ENCODE measurements at places on chromosomes 4 and X. TPM values are rescaled to one million over a fixed set of nuclear protein-coding genes. Genes with fewer than 3 reads are reported as not detected.

Gene RAB39B
- total RNA-seq: 0.56 TPM

Gene LGI2
- 12.0 TPM for total RNA-seq

GRCh38 chrX:47628982-47629381 is 748 bp downstream of the CFP start:
- no peak for DNase-seq

Gene ADH4
- total RNA-seq: not detected

DNA sequence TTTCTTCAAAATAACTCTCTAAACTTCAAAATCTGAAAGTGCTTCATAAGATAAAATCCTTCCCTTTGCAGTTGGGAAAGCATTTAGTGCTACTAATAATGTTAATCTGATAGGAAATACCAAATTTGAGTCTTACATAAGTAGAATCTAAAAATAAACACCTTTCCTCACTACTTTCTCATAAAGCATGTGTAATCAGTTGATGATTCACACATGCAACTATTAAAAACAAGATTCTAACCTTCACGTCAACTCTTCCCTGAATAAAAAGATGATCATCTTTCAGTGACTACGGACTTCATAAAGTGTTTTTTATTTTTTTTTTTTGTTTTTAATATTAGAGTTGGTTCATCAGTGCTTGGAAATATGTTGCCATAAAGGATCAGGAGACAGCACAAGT is 172.6 kb downstream of the ACTRT1 start:
- DNase-seq: no peak

GRCh38 chr4:48031802-48032525 is 15.4 kb downstream of the NIPAL1 start:
- DNase-seq: no peak

GRCh38 chr4:72290737-72291136 is 258.9 kb downstream of the NPFFR2 start:
- DNase-seq: no peak

Gene SOD3
- total RNA-seq: not detected

DNA sequence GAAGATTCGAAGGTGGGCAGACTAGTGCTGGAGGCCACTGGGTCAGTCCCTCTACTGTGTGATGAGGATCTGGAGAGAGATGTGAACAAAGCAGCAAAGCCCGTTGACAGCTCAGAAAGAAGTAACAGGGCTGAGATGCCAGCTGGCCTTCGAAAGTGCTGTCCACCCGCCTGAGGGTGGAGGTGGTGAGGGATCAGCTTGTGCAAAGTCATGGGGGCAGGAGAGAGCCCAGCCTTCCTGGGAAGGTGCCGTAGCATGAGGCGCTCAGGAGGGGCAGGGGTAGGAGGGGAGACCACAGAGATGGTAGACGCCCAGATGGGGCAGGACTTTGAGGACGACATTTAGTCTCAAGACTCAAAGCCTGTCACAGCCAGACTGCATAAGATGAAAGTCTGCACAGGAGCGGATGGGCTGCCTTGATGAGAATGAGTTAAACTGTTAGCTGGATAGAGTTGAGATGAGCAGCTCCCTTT is 19.7 kb downstream of the TBC1D14 start:
- DNase-seq: no peak

GRCh38 chr4:163331629-163332376 is 593 bp downstream of the NPY1R start:
- DNase-seq: no peak

- no peak for DNase-seq
These were observed 10.4 kb downstream of the AWAT1 start for GRCh38 chrX:70244881-70245280.

Gene MAGEB1
- total RNA-seq: 15.6 TPM

- no peak for DNase-seq
These were observed 87.7 kb upstream of the EFHC2 start for GRCh38 chrX:44431194-44431593.

GRCh38 chr4:34485252-34485651 is 1759.1 kb downstream of the ARAP2 start:
- no peak for DNase-seq

Gene PALLD
- 47.3 TPM for total RNA-seq

DNA sequence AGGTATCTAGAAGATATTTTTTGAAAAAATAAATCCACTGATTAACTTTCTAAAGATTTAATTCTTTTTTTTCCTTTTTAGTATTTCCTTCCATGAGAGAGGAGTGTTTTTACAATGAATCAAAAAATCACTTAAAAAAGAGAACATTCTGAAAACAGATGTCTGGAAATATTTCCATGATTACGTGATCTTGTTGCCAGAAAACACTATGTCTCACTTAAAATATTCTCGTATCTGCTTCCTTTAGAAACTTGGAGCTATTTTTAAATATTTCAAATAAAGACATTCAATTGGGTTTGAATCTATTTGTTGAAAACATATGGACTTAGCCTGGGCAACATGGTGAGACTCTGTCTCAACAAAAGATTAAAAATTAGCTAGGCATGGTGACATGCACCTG is 232.8 kb upstream of the RASGEF1B start:
- no peak for DNase-seq

Gene KLHL4
- total RNA-seq: 0.20 TPM

- no peak for DNase-seq
These were observed 607.1 kb upstream of the DIPK2B start for GRCh38 chrX:45807572-45808425.

Gene UNC5C
- not detected for total RNA-seq

DNA sequence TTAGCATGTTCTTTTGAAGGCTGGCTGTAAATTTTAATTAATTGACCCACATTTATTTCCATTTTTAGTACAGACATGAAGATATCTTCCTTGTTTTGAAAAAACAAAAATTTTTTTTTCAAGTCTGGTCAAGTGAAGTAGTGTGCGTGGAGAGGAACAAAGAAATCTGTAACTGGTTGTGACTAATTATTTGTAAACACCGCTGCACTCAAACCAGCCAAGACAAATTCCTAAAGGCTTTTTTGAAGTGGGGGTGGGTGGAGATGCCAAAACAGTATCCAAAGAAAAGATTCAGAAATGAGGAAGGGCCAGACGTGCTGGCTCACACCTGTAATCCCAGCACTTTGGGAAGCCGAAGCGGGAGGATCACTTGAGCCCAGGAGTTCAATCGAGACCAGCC is 88.3 kb downstream of the SHROOM2 start:
- no peak for DNase-seq

DNA sequence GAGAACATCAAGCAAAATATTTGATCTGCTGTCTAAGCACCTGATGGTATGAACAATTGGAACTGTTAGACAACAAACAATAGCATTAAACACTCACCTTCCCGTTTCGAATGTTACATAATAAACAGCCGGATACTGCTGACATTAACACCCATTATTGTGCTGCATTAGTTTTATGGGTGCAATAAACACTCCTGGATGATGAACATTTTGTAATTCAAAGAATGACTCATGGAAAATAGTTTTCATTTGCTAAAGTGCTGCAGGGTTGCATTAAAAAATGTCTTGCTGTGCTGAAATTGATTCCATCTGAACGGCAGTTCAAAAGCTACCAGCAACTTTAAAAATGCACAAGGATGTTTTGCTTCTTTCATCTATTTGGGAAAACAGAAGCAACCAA is 100.8 kb upstream of the SORBS2 start:
- DNase-seq: no peak

Gene PCDH11X
- 0.24 TPM for total RNA-seq

DNA sequence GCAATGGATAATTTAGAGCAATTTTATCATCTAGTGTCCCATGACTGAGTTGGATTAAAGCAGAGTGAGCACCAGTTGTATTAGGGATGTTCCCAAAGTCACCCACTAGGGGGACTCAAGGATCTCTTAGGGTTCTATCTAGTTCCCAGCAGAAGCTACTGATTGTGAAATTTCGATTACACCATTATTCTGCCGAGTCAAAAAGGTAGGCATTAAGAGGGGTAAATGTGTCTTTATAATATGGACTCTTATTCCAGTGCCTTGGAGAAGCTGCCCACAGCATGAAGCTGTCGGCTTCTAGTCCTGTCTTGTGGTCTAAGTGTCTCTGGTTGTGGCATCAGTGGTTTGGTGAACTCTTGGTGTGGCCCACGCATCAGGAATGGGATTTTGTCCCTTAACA is 53.3 kb downstream of the RGS12 start:
- DNase-seq: peak; percentile 86

- no peak for DNase-seq
These were observed 448.1 kb upstream of the TRAM1L1 start for GRCh38 chr4:117533501-117533900.

Gene CXCL1
- total RNA-seq: 0.23 TPM

- DNase-seq: no peak
These were observed 53.5 kb downstream of the SPANXA2 start for GRCh38 chrX:141642979-141643378.

Gene MAGEA1
- total RNA-seq: not detected

DNA sequence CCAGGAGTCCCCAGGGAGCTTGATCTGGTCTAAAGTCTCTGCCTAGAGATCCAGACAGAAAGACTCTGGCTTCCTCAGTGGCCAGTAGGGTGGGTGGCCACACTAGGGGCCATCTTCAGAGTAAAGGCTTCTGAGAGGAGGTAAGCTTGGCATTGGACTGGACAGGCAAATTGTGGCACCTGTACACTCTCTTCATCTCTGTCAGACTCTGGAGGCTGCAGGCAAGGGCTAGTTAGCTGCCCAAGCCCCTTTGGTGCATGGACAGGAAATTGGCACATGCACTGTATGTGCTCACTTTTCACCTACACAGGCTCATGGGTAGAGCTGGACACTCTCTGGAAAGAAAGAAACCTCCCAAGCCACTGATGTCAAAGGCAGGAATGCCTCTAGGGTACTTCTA is 142.8 kb downstream of the PJA1 start:
- DNase-seq: no peak

Gene NAP1L3
- 0.47 TPM for total RNA-seq

- DNase-seq: no peak
These were observed 19.1 kb downstream of the RNF212 start for GRCh38 chr4:1094336-1094690.

- DNase-seq: peak; percentile 50
These were observed 754.8 kb downstream of the RAB28 start for GRCh38 chr4:12729384-12729783.

Gene SOWAHB
- not detected for total RNA-seq

Gene TFE3
- total RNA-seq: 10.2 TPM

Gene MGAT4D
- total RNA-seq: not detected

- no peak for DNase-seq
These were observed 154.0 kb downstream of the STOX2 start for GRCh38 chr4:184059099-184059498.

DNA sequence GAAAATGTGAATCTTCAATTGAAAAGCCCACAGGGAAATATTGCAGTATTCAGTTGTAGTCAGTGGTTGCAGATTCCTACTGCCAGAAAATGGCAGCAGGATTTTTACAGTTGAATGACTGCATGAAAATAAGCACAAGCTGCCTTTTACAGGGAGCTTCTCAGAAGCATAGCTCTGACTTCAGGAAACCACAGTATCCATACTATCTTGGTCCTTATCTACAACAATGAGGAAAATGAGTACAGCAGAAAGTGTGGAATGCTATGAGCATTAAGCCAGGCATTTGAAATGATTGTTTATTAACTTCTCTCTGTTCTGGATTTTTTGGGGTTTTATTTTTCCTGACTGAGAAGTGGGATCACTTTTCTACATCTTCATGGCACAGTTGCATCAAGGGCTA is 34.6 kb upstream of the PRRG1 start:
- no peak for DNase-seq

GRCh38 chr4:127997534-127998388 is 32.6 kb downstream of the ABHD18 start:
- DNase-seq: no peak

- no peak for DNase-seq
These were observed 148.3 kb downstream of the MGST2 start for GRCh38 chr4:139813881-139814280.

GRCh38 chr4:121614101-121614500 is 82.7 kb downstream of the ANXA5 start:
- DNase-seq: no peak

- no peak for DNase-seq
These were observed 240.0 kb upstream of the PSAPL1 start for GRCh38 chr4:7674706-7675105.

GRCh38 chrX:40035726-40036125 is 62.0 kb downstream of the BCOR start:
- no peak for DNase-seq

DNA sequence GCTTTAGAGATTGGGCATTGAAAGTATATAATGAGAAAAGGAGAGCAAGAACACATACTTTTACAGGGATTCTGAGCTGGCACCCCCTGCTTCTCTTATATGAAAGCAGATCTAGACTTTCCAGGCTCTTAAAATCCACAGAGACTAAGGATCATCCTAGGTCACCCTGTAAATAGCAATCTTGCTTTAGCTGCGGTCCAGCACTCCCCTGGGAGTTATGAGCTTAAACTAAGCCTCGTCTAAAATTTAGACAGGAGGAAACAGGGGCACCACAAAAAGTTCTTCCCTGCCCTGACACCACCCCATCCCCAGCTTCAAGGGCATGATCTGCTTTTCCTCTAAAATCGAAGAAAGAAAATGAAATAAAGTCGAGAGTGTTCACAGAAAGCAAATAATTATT is 143.3 kb upstream of the KCNIP4 start:
- no peak for DNase-seq

Gene USP51
- 1.2 TPM for total RNA-seq

Gene NEXMIF
- not detected for total RNA-seq

- DNase-seq: no peak
These were observed 894.0 kb upstream of the FRG1 start for GRCh38 chr4:189046642-189047041.

DNA sequence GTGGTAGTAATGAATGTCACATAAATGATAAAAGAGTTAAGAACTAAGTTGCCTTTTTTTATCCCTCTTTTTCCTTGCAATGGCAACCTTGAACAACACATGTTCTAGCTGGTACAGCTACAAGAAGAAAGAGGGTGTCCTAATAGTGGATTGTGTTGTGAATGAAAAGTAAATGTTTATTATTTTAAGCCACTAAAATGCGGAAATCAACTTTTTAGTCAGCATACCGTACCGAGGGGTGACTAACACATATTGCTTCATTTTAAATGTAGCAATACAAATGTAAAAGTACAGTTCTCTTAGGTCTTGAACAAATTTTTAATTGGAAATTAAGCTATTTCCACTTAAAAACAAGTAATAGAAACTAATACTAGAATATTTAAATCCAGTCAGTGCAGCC is 17.7 kb upstream of the AP1AR start:
- no peak for DNase-seq

Gene CT45A3
- total RNA-seq: not detected

DNA sequence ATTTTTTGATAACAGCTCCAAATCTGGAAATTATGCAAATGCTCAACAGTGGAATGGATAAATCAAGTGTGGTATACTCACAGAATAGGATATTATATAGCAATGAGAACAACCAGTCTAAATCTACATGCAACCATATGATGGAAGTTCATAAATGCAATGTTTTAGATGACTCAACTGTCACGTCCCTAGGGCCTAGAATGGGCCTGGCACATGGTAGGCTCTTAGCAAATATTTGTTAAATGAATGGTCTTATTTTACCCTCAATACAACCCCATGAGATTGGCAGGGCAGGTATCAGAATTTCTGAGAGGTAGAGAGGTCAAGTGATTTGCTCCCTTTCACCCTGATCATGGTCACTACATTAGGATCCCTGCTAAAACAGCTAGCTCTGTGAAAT is 14.6 kb upstream of the NKX3-2 start:
- no peak for DNase-seq
